ENCODE measurements at places on chromosomes 16 and 17. TPM values are rescaled to one million over a fixed set of nuclear protein-coding genes. Genes with fewer than 3 reads are reported as not detected.

The RNF112 gene
- 1.3 TPM for total RNA-seq

DNA sequence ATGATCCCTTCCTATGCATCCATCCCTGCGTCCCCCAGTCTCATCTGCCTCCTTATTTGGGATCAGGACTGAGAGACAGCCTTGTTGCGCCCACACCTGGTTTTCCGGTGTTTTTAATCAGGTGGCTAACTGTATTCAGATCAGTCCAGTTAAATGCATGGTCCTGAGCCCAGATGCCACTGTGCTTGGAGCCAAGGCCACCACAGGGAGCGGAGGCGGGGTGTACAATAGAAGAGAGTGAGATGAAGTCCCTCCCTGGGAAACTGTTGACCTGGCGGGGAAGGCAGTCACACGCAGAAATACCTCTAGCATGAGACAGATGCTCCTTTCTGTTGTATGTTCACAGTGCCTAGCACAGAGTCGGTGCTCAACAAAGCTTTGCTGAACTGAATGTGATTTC lies 6.3 kb downstream of the RCVRN start:
- DNase-seq = no peak

- no peak for DNase-seq
Observed at GRCh38 chr16:13944816-13945215, 24.9 kb downstream of the ERCC4 start.

The SLC25A19 gene
- total RNA-seq = 18.4 TPM

DNA sequence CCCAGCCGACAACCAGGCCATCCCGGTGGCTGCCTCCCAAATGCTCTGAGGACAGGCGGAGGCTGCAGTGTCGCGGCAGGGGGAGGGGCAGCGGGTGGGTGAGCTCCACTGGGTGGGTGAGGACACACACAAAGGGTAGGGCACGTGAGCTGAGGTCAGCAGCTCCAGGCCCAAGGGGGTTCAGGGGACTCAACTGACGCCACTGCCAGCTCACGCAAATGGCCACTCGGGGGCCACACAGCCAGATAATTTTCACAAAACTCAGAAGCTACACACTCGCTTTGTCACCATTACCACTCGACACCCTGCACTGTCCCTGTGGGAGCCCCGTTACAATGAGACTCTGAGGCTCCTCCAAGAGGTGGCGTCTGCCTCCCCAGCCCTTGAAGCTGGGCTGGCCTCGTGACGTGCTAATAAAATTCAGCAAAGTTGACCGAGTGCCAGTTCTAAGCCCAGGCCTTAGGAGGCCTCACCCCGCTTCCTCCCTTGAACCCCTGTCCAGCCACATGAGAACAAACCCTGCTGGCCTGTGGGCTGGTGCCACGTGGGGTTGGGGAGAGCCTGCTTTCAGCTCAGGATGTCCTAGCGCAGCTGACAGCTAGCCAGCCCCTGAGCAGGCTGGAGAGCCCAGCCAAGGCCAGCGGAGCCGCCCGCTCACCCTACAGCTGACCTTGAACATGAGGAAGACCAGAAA lies 56.9 kb downstream of the RMI2 start:
- no peak for DNase-seq

The CHST4 gene
- not detected for total RNA-seq

- DNase-seq = no peak
Observed at GRCh38 chr16:1216296-1216619, 8.8 kb downstream of the TPSG1 start.

- DNase-seq = no peak
Observed at GRCh38 chr16:62105244-62105643, 69.0 kb upstream of the CDH8 start.

DNA sequence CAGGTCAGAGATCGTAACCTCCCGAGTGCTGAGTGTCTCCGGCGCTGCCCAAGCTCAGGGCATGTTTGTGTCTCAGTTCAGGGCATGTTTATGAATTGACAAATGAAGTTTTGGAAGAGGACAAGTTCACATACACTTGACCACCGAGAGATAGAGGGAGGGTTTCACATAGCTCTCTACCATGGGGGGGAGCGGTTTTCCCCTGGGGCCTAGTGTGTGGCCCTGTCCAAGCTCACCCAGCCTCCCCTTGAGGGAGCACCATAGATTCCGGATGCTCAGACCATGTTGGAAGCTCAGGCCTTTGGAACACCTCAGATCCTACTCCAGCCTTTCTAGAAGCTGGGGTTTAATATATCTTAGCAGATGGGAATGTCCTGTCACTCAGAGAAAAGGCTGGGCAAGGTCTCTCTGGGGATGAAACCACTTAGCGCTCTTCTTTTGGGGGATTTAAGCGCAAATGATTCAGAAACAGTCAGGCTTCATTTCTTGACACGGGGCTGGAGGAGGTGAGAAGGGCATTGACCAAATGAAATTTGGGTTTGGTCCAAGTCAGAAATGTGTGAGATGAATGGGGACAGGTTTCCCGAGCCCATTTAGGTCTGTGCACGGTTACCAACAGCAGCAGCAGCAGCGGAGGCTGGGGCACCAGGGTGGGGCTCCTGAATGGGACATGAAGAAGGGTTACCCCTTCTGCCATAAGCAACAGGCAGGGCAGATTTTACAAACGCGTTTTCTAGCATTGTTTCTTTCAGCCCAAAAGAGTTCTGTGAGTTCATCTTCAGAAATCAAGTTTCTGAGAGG lies 96.6 kb downstream of the METRNL start:
- no peak for DNase-seq

Measured in progenitor cell of endocrine pancreas (in vitro differentiated cells).